ENCODE measurements at places on chromosomes 12 and 14. TPM values are rescaled to one million over a fixed set of nuclear protein-coding genes. Genes with fewer than 3 reads are reported as not detected.

The SYCP3 gene
- total RNA-seq = not detected

The GALNT8 gene
- 0.23 TPM for total RNA-seq

The PAPOLA gene
- total RNA-seq = 65.9 TPM

The MMP14 gene
- total RNA-seq = 365 TPM

The GUCY2C gene
- 0.08 TPM for total RNA-seq

The ORMDL2 gene
- 59.0 TPM for total RNA-seq

The CCDC196 gene
- not detected for total RNA-seq

The POTEM gene
- total RNA-seq = not detected

The HPD gene
- not detected for total RNA-seq

The CLEC12A gene
- total RNA-seq = not detected

The KRT85 gene
- total RNA-seq = not detected

The KRT75 gene
- 4.9 TPM for total RNA-seq

The EPYC gene
- not detected for total RNA-seq

The POLE2 gene
- total RNA-seq = 12.7 TPM

The KRT1 gene
- 2.3 TPM for total RNA-seq

The C12orf54 gene
- 2.5 TPM for total RNA-seq

The GLTP gene
- 65.3 TPM for total RNA-seq

The PLD4 gene
- not detected for total RNA-seq

The NGB gene
- not detected for total RNA-seq

The GDF3 gene
- not detected for total RNA-seq

The BICDL1 gene
- total RNA-seq = 20.5 TPM

The TMEM119 gene
- 0.49 TPM for total RNA-seq
